Neural crest cell (in vitro differentiated cells): ENCODE measurements at places on chromosomes 11 and 22. TPM values are rescaled to one million over a fixed set of nuclear protein-coding genes. Genes with fewer than 3 reads are reported as not detected.

RIBC2 gene
- 7.6 and 8.7 TPM in 2 replicates for total RNA-seq

GPR83 gene
- 0.30 and 0.34 TPM in 2 replicates for total RNA-seq

GRCh38 chr11:130522284-130522961 lies 74.0 kb downstream of the ADAMTS15 start:
- no peaks in the 10 kb centered on the region for H3K27me3 ChIP-seq
- H3K4me3 ChIP-seq, result no peak overlapping the region
- no peaks in the 10 kb centered on the region for H3K36me3 ChIP-seq
- H3K4me1 ChIP-seq, result peaks cover 44% of the 10 kb centered on the region
- peak overlapping the region; percentile 89 for H3K27ac ChIP-seq

- no peak for DNase-seq
- H3K4me3 ChIP-seq, result peak overlapping the region; percentile 89
- no peaks in the 10 kb centered on the region for H3K27me3 ChIP-seq
- H3K36me3 ChIP-seq, result peaks cover 7% of the 10 kb centered on the region
- H3K4me1 ChIP-seq, result peaks cover 62% of the 10 kb centered on the region
Observed at GRCh38 chr11:71451596-71452198, 1.3 kb upstream of the NADSYN1 start.

GRCh38 chr22:27311698-27312550 lies 489.6 kb downstream of the MN1 start:
- H3K27me3 ChIP-seq, result no peaks in the 10 kb centered on the region
- H3K27ac ChIP-seq, result no peak overlapping the region
- no peaks in the 10 kb centered on the region for H3K36me3 ChIP-seq
- no peak for DNase-seq
- H3K4me1 ChIP-seq, result peaks cover 21% of the 10 kb centered on the region

- peaks cover 29% of the 10 kb centered on the region for H3K27me3 ChIP-seq
- H3K36me3 ChIP-seq, result no peaks in the 10 kb centered on the region
- no peak overlapping the region for H3K4me3 ChIP-seq
- no peak for DNase-seq
- H3K4me1 ChIP-seq, result peaks cover 3% of the 10 kb centered on the region
Observed at GRCh38 chr11:69913591-69914285, 94.5 kb upstream of the FGF3 start.

DNA sequence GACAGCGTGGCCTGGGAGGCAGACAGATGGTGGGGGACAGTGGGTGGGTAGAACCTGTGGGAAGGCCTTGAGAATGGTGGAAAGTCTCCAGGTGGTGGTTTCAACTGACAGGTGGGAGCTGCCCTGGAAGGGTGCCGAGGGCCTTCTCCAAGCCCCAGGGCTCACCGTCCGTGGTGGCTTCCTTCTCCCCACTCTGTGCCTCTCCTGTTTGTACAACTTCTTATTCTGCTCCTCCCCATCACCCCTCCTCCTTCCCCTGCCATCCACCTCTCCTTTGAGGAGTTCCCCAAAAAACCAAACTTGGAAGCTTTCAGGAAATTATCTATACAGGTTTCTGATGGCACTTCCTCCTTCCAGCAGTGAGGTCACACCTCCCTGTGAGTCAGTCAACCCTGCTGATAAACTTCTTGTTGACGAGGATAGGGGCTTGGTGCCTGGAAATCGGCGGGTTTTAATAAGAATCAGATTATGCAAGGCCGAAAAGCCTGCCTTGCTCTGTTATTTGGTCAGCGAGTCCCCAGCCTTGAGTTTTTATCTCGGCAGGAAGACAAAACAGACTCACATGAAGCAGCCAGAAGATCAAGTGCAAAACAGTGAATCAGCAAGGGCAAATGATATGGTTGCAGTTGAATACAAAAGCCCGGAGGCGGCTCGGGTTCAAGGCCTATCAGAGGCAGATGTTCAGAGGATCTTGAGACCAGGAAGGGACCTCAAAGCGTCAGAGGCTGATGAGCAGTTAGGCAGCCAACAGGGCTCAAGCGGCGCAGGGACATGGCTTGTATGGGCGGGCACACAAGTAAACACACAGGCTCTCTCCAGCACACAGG lies 9.5 kb upstream of the ST3GAL4 start:
- no peak for DNase-seq
- H3K36me3 ChIP-seq, result peaks cover 22% of the 10 kb centered on the region
- H3K4me1 ChIP-seq, result peaks cover 26% of the 10 kb centered on the region
- H3K4me3 ChIP-seq, result peak overlapping the region; percentile 38

GRCh38 chr22:33512908-33513307 lies 407.4 kb downstream of the LARGE1 start:
- H3K4me1 ChIP-seq, result peaks cover 13% of the 10 kb centered on the region
- H3K4me3 ChIP-seq, result no peak overlapping the region
- H3K27ac ChIP-seq, result no peak overlapping the region

DNA sequence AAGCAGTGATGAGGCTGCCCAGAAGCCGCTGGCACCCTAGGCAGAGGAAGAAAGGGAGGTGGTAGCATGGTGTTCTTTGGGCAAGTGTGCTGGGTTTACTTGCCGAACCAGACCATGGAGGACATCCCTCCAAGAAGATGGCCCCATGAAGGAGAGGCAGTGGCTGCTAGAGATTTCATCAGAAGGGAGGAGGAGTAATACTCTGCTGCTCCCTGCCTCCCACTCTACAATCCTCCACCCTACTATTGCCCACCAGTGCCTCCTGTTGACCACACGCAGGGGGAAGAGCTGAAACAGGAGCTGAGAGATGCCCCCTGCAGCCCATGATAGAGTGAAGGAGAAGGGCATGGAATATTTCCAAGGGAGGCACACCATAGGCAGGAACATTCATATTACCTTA lies 51.0 kb upstream of the PRSS23 start:
- no peak overlapping the region for H3K27ac ChIP-seq
- H3K4me1 ChIP-seq, result no peaks in the 10 kb centered on the region
- H3K4me3 ChIP-seq, result no peak overlapping the region

DNA sequence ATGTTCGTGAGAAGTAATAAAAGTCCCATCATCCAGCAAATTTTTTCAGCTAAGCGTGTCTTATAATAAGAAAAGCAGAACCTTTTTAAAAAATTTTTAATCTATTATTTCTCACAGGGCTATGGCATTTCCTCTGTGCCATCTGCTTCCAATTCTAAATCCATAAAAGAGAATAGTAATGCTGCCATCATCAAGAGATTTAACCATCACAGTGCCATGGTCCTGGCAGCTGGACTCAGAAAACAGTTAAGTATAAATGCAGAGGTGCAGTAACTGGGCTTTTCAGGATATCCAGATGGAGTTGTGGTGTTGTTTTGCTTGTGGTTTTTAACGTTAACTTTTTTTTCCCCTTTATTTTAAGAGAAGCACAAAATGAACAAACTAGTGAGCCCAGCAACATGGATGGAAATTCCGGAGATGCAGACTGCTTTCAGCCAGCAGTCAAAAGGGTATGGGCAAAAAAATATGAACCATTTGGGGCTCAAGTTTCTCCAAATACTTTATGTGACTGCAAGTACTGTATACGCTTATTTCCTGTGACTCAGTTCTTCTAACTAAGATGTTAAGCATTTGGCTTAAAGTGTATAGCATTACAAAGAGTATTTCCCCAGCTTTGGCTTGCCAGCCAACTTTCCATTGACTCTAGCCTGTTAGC lies 25.2 kb downstream of the GTF2H1 start:
- H3K27ac ChIP-seq, result peak overlapping the region; percentile 27
- peaks cover 10% of the 10 kb centered on the region for H3K36me3 ChIP-seq
- no peak for DNase-seq
- no peak overlapping the region for H3K4me3 ChIP-seq
- no peaks in the 10 kb centered on the region for H3K27me3 ChIP-seq
- H3K4me1 ChIP-seq, result no peaks in the 10 kb centered on the region

GRCh38 chr22:19457828-19458428 lies 10.4 kb upstream of the C22orf39 start:
- DNase-seq, result no peak
- H3K27me3 ChIP-seq, result no peaks in the 10 kb centered on the region
- no peaks in the 10 kb centered on the region for H3K4me1 ChIP-seq
- no peak overlapping the region for H3K27ac ChIP-seq
- H3K4me3 ChIP-seq, result no peak overlapping the region

GRCh38 chr11:78560826-78561484 lies 13.7 kb downstream of the NARS2 start:
- no peak overlapping the region for H3K4me3 ChIP-seq
- peaks cover 24% of the 10 kb centered on the region for H3K36me3 ChIP-seq
- DNase-seq, result no peak
- no peaks in the 10 kb centered on the region for H3K27me3 ChIP-seq

GRCh38 chr11:10777806-10778205 lies 26.8 kb downstream of the CTR9 start:
- H3K36me3 ChIP-seq, result peaks cover 16% of the 10 kb centered on the region
- no peak overlapping the region for H3K27ac ChIP-seq
- no peak overlapping the region for H3K4me3 ChIP-seq
- no peaks in the 10 kb centered on the region for H3K4me1 ChIP-seq

GRCh38 chr11:113773092-113773415 lies 438 bp downstream of the ZW10 start:
- DNase-seq, result no peak
- H3K4me1 ChIP-seq, result peaks cover 28% of the 10 kb centered on the region
- H3K27ac ChIP-seq, result peak overlapping the region; percentile 100
- peak overlapping the region; percentile 100 for H3K4me3 ChIP-seq
- no peaks in the 10 kb centered on the region for H3K36me3 ChIP-seq
- H3K27me3 ChIP-seq, result peaks cover 41% of the 10 kb centered on the region

KLHL35 gene
- total RNA-seq, result 9.4 and 11.6 TPM in 2 replicates

KDM4E gene
- total RNA-seq, result not detected in 2 replicates
